ENCODE measurements at places on chromosomes 1 and 21. TPM values are rescaled to one million over a fixed set of nuclear protein-coding genes. Genes with fewer than 3 reads are reported as not detected.

The FCRL2 gene
- 0.21 TPM for polyA plus RNA-seq

The SYF2 gene
- 52.6 TPM for polyA plus RNA-seq

DNA sequence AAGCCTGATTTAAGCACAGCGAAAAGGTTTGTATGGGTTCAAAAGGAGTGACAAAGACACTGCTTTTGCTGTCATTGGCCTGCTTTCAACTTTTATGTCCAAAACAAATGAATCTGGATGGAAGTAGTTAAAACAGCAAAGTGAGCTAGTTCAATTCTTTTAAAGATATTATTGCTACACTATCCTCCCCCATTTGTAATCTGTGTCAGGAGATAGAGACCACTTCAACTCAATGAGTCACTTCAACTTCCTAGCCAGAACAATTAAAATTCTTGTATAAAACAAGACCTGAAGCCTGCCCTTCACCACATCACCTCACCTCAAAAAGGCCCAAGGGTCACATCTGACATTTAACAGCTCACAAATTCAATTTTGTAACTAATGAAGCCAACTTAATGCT, 364.1 kb upstream of the LYPLAL1 start:
- no peak for DNase-seq

- DNase-seq = no peak
Measured at GRCh38 chr1:115332813-115333608, 5.0 kb downstream of the NGF start.

DNA sequence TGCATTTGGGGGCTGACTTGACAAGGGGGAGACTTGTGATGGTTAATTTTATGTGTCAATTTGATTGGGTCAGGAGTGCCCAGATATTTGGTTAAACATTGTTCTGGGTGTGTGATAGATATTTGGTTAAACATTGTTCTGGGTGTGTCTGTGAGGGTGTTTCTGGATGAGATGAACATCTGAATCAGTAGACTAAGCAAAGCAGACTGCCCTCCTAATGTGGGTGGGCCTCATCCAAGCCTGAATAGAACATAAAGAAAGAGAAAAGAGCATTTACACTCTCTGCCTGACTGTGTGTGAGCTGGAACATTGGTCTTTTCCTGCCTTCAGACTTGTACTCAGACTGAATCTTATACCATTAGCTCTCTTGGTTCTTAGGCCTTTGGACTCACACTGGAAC, 113.5 kb downstream of the ODF2L start:
- no peak for DNase-seq

GRCh38 chr1:32749332-32749731, 46.8 kb upstream of the SYNC start:
- no peak for DNase-seq

The A3GALT2 gene
- not detected for polyA plus RNA-seq

GRCh38 chr1:153750026-153750995, 22.5 kb downstream of the INTS3 start:
- no peak for DNase-seq

DNA sequence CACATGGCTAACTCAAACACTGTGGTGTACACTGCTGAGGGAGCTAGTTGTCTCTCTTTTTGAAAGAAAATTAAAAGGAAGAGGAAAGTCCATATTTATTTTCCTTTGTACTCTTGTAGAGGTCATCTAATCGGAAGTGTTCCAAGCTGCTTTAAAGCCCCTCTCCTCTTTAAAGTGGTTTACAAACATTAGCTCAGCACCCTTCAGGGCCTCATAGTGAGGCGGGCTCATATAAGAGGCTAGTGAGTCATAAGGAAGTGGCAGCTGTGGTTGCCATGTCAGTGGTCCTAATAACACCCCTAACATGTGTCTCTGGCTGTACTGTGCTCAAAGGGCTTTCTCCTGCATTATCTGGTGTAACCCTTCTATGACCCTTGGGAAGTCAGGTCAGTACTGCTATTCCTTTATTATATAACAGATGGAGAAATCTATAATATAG, 104.4 kb upstream of the SERBP1 start:
- DNase-seq = no peak

DNA sequence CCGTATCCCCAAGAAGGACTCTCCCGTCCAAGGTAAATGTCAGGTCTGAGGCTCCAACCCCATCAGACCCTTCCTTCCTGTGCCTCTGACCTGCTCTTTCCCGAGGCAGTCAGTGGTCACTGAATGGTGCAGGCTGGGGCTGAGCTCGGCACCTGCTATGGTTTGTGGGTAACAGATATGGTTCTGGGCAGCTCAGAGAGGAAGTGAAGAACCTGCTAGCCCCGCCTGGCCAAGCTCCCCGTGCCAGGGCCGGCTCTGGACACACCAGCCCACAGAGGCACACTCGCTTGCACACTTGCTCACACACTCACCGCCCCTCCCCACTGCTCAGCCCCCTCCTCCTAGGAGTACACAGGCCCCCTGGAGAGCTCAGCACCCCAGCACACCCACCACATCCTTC, 16.4 kb downstream of the NCMAP start:
- DNase-seq = no peak

The NR0B2 gene
- not detected for polyA plus RNA-seq

DNA sequence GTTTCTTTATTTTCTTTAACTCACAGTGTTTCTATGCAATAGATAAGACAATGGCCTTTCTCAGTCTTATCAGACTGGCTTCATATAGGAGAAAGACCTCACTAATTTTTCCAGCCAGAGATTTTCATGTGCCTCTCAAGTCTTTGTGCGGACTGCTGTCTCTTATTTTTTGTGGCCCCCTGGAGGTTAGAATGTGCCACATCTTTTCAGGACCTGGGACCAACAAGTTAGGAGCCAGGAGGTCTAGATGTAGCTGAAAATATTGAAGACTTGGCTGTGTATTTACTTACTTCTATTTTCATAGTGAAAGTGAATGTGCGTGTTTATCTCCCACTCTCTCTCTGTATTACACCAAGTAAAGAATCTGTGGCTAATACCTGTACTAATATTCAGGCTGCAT, 42.1 kb upstream of the CFHR3 start:
- no peak for DNase-seq

The PHF13 gene
- 18.1 TPM for polyA plus RNA-seq

DNA sequence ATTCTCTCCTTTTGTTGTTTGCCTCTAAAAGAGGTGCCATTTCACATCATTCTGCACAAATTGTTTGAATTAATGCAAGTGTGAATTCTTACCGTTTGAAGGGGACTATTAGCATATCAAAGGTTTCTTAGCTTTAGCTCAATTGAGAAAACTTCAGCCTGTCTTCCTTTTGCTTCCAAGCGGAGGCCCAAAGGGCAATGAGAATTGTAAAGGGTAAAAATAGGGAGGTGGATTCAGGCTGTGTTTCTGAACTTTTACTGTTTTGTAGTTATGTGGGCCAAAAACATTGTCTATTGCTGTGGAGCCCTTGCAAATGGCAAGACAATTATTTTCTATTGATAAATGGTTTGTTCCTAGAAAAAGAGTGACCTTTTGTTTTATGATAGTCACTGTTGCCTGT, 3.6 kb downstream of the ADGRL2 start:
- no peak for DNase-seq

DNA sequence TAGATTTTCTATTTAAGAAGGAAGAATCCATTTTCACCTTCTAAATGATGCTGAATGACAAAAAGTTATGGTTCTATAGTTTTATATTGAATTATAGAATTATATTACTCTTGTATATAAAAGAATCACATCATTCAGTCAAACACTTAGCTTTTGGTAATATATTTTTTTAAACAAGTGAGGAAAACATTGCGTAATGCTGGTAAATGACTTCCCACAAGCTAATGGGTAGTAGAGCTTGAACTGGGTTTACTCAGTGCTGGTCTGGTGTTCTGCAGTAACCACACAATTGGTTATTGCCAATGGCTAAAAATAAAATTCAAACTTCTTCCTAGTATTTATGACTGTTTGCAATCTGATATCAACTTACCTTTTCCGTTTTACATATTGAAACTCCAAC, 10.6 kb upstream of the GIPC2 start:
- no peak for DNase-seq

DNA sequence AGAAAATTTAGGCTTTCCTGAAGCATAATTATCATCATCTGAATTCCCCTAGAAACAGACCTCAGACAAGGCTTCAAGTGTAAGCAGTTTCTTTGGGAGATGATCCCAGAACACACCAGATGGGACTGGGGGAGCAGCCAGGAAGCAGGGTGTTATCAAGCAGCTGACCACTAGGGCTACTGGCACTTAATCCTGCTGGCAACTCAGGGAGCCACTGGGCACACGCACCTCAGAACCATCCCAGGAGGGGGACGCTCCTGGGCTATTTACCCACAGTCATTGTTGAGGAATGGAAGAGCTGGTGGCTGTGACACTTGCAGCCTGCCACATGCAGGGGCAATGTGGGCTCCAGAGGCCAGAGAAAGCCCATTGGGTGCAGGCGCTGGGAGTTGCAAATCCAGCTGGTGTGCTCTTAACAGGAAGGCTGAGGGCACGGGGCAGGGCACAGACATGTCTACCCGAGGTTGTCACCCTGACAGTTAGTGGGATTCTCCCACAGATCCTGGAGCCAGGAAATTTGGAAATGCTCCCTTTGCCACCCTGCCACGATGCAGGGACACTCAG, 15.1 kb upstream of the IL22RA1 start:
- no peak for DNase-seq

- DNase-seq = peak; percentile 72
Measured at GRCh38 chr1:170670802-170671628, 7.1 kb downstream of the PRRX1 start.

The CHIA gene
- not detected for polyA plus RNA-seq

DNA sequence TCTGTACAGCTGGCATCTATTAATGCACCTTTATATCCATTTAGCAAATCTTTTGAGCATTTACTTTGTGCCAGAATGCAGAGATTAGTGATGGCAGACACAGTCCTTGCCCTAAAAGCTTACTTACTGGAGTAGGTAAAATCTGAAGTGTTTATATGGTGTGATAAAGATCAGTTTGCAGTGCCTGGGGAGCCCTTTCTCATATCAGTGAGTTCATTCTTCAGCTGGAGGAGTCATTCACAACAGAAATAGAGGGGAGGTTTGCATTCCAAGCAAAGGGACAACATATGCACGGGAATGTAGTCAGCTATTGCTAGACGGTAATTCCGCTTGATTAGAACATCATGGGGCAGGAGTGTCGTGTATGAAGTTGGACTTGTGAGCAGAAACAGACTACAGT, 8.4 kb downstream of the SLC35F3 start:
- DNase-seq = no peak

GRCh38 chr1:218135371-218135770, 149.7 kb upstream of the RRP15 start:
- no peak for DNase-seq

The HRNR gene
- polyA plus RNA-seq = 0.42 TPM

DNA sequence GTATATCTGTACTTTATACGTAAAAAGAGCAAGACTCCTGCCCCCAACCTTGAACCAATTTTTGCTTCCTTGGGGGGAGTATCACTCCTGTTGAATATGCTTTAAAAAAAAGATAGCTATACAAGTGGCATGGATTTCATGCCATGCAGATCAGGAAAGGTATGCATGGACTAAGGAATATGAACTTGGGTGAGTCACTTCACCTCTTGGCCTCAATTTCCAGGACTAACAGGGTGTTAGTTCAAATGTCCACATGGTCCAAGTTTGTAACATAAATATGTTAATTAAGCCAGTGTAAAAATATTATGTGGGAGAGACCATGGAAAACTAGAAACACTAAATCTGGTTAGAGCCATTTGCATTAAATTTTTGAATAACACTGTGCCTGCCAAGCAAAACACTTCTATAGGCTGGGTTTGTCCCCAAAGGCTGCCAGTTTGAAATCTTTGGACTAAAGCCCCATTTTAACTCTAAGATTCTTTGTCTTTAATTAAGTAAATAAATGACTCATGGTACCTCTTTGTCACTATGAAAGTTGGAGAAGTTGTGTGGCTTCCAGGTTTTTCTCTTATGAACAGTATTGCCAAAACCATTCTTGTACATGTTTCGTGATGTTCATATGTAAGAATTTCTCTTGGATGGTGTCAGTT, 33.1 kb downstream of the FAM177B start:
- no peak for DNase-seq

The IFNLR1 gene
- polyA plus RNA-seq = 0.12 TPM

GRCh38 chr1:215635827-215636226, 68.7 kb downstream of the KCTD3 start:
- DNase-seq = no peak

The PLA2G2D gene
- 0.05 TPM for polyA plus RNA-seq

The UTS2 gene
- polyA plus RNA-seq = not detected
